Glomerular endothelial cell (primary cell): ENCODE measurements at places on chromosomes 16 and 17. TPM values are rescaled to one million over a fixed set of nuclear protein-coding genes. Genes with fewer than 3 reads are reported as not detected.

DNA sequence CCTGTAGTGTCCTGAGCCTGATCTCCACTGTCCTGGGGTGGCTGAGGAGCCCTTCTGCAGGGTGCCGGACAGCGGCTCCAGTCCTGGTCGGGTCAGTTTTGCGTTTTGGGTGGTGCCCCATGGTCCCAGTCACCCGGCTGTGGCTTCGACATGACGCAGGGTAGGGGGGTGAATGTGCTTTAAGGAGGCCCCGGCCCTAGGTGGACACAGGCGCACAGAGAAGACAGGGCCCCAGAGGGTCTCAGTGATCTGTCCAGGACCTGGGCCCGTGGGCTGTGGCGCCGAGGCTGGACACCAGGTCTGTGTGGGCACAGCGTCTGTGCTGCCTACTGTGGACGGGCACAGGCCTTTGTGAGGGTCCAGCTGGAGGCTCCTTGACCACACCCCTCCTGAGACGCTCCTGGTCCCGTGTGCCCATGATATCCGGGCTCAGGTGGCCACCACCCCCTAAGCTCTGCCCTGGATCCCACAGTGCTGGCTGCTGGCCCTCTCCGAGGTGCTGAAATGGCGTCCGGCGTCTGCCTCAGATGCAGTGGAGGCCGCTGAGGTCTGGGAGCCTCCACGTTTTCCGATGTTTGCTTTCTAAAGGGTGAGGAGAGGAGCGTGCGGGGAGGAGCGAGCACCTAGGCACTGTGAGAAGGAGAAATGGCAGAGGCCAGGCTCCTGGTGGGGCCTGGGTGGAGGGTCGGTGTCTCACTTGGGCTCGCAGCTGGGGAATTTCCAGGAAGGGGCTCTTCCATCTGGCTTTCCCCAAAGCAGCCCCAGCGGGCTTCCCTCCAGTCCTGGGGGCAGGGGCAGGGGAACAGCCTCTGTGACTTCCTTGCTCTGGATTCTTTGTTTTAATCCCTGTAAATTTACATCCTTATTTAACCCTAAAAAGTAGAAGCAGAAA, 56.1 kb upstream of the ACSF3 start:
- DNase-seq: no peak

GRCh38 chr16:85696781-85697180, 8.0 kb upstream of the GINS2 start:
- no peak for DNase-seq

- DNase-seq: no peak
Observed at GRCh38 chr17:77441130-77441920, 300.6 kb downstream of the SEC14L1 start.

- no peak for DNase-seq
Observed at GRCh38 chr16:85936816-85937215, 37.9 kb downstream of the IRF8 start.

- no peak for DNase-seq
Observed at GRCh38 chr16:77652399-77652798, 69.9 kb upstream of the NUDT7 start.

DNA sequence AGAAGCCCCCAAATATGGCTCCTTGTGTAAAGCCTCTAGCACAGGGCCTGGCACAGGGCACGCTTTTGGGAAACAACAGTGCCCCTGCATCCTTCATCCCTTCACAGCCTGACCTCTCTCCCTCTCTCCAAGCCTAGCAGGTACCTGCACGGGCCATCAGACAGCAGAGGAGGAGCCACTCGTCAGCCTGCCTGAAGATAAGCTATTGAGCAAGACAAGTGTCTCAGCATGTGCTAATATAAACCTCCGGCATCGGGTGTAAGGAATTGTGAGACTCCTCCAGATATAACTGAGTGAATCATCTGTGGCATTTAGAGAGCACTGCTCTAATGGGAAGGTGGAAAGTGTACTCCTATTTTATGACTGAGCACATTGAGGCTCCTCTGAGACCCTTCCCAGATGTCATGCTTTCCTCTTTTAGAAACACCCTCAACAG, 38.3 kb downstream of the TBX4 start:
- no peak for DNase-seq

DNA sequence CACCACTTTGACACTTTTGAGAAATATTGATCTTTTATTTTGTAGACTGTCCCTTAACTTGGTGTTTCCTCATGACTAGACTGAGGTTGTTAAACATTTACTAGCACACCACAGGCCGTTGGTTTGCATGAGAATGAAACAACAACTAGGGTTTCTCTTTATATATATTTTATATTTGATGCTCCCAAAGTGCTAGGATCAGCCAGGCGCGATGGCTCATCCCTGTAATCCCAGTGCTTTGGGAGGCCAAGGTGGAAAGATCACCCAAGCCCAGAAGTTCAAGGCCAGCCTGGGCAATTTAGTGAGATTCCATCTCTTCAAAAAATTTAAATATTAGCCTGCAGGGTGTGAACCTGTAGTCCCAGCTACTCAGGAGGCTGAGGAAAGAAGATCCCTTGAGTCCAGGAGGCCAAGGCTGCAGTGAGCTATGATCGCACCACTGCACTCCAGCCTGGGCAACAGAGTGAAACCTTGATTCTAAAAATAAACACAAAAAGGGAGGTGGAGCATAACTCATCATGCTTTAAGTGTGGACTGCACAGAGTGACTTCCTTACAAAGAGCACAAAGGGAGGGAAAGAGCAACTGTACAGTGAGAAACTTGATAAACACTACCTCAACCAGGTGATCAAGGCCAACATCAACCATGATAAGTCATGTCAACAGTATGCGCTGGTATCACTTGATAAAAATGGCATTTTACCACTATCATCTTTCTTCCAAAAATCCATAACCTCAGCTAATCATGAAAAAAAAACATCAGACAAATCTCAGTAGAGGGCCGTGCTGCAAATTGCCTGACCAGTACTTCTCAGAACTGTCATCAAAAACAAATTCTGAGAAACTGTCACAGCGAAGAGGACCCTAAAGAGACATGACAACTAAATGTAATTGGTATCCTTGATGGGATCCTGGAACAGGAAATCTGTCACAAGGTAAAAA, 72.8 kb upstream of the ATF7IP2 start:
- no peak for DNase-seq

DNA sequence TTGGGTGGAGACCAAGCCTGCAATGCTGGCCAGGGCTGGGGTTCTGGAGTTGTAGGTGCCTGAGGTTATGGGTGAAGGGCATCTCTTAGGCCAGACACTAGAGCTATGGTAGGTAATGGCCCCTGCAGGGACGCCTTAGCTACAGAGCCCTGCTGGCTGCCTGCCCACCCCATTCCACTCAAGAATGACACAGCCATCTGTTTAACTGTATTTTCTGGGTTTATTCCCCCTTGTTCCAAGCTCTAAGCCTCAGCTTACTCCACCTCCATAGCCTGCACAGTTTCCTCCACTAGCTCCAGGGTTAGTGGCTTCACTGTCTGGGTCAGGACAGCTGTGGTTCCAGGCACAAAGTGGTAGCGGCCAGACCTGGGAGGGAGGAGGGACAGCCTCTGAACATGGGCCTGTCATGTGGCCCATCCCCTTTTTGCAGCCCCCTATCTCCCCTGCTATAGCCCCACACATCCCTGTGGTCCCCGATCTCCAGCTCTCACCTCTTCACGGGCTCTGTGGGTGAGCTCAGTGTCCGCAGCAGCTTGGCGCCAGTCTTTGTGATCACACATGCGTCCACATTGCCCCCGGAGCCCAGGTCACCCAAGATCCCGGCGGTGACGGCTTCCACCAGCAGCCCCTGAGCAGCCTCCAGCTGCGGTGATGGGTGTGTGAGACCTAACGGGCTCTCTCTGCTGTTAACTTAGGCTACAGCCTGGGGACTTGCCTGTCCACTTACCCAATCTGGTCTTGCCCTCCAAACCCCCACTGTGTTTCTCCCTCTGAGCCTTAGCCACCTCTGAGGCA, 2.1 kb downstream of the PSMB10 start:
- DNase-seq: no peak

GRCh38 chr16:15593235-15593634, 49.7 kb downstream of the MARF1 start:
- no peak for DNase-seq

DNA sequence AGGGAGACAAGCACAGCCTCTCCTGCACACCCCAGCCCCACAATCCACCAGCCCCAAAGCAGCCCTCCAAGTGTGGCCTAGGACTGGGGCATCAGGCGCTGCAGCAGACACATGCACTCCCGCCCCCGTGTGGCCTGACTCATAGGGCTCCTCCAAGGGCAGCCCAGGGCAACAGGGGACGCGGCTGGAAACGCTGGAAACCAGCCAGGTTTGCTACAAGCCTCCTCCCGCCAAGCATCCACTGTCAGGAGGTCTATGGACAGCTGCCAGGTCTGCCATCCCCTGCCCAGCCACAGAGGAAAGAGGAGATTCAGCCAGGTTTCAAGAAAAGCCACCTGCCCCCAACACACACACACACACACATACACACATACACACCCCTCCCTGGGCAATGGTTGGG, 25.8 kb downstream of the SRCIN1 start:
- no peak for DNase-seq

GRCh38 chr17:72422505-72423285, 301.9 kb downstream of the SOX9 start:
- DNase-seq: peak; percentile 20

DNA sequence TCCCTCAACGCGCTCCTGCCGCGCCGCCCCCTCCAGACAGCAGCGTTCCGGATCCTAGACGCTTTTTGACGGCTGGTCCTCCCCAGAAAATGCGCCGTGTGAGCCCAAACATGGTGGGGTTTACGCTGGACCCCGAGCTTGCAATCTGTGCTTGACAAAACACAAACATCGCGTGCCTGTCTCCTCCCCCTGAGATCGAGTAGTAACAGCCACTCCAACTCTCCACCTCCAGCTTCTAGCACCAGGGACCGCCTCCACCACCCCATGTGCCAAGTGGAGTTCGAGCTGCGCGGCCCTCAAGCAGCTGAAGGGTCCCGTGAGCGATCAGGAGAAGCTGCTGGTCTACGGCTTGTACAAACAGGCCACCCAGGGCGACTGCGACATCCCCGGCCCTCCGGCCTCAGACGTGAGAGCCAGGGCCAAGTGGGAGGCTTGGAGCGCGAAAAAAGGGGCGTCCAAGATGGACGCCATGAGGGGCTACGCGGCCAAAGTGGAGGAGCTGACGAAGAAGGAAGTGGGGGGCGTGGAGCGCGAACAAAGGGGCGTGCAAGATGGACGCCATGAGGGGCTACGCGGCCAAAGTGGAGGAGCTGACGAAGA, 656 bp upstream of the GEMIN4 start:
- no peak for DNase-seq

GRCh38 chr16:87303431-87303930, 13.7 kb downstream of the C16orf95 start:
- DNase-seq: no peak

GRCh38 chr16:2243031-2243528, 6.8 kb downstream of the DNASE1L2 start:
- no peak for DNase-seq

DNA sequence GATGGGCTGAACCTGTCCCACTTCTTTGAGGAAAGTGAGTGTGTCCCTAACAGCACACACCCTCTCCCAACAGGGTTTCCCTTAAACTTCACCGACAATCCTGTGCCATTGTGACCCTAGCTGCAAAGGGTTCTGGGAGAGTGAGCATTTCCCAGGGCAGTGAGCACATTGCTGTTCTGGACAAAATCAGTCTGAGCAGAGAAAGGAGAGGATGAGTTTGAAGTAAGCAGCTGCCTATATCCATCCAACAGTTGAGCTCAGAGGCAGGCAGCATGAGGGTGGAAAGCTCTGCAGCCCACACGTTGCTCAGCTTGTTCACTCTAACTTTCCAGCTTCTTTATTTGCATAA, 296.5 kb upstream of the MAF start:
- DNase-seq: no peak

- DNase-seq: no peak
Observed at GRCh38 chr16:75868636-75869632, 142.6 kb upstream of the CPHXL start.

DNA sequence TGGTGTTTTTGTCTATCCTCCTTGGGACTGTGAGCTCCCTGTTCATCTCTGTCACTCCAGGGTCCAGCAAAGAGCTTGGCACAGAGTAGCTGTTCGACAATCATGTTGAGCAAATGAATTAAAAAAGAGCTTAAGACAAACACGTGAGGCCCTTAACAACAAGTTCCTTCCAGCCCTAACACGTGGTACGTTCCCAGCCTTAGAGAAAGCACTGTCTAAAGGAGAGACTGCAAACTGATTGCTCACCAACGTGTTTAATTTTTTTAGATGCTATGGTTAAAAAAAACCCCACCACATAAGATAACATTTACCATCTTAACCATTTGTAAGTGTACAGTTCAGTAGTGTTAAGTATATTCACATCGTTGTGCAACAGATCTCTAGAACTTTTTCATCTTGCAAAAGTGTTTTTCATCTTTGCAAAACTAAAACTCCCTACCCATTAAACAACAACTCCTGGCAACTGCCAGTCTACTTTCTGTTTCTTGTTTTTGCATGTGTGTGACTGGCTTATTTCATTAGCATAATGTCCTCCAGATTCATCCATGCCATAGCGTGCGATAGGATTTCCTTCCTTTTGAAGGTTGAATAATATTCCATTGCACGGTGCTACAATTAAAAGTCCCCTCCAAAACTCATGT, 28.2 kb downstream of the LAT start:
- DNase-seq: no peak

- no peak for DNase-seq
Observed at GRCh38 chr16:72240466-72240865, 68.5 kb upstream of the PMFBP1 start.

- no peak for DNase-seq
Observed at GRCh38 chr17:82370471-82371332, 863 bp upstream of the UTS2R start.

DNA sequence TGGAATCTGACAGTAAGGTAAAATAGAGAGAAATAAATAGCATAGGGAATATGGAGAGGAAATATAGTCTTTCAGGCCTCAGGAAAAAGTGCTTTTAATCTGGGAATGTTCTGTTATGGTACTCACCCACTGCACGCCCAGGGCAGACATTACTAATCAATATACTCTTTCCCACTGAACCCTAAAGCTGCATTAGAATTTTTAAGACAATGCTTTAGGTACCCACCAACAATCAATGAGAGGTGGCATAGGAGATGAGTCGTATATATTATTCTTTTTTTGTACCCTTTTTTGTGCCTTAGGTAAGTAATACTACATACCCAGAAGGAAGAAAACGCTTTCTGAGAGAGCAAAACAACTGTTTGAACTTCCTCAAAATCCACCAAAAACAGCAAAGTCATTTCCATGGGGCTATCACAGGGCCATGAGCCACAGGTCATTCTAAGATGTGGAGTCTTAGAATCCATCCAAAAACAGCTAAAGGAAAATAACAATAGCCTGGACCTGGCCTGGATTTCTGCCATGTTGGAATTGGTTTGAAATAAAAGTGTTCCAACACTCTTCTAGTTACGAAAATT, 542.1 kb downstream of the XYLT1 start:
- DNase-seq: no peak

Gene LRRC46
- 0.24 TPM in 1 of 2 replicates, not detected in the other for total RNA-seq

Gene HID1
- total RNA-seq: 23.1 and 30.6 TPM in 2 replicates

Gene PHOSPHO1
- total RNA-seq: 0.10 TPM in 1 of 2 replicates, not detected in the other

Gene LRRC37A
- total RNA-seq: 0.78 and 1.3 TPM in 2 replicates

Gene SLC12A3
- total RNA-seq: not detected in 2 replicates

Gene SCN4A
- not detected in 2 replicates for total RNA-seq

Gene FOXJ1
- total RNA-seq: 0.18 and 0.39 TPM in 2 replicates

Gene C16orf92
- total RNA-seq: not detected in 2 replicates

Gene AOC2
- total RNA-seq: 1.8 and 2.0 TPM in 2 replicates

Gene MYH1
- not detected in 2 replicates for total RNA-seq
